ENCODE measurements at places on chromosomes 12 and 14. TPM values are rescaled to one million over a fixed set of nuclear protein-coding genes. Genes with fewer than 3 reads are reported as not detected.

NPAS3 gene
- not detected for polyA plus RNA-seq

- no peaks in the 10 kb centered on the region for H3K4me1 ChIP-seq
- no peak overlapping the region for H3K27ac ChIP-seq
- H3K27me3 ChIP-seq = no peaks in the 10 kb centered on the region
- DNase-seq = no peak
- H3K36me3 ChIP-seq = no peaks in the 10 kb centered on the region
- H3K4me3 ChIP-seq = no peak overlapping the region
Observed at GRCh38 chr14:43754838-43755237, 752.2 kb downstream of the FSCB start.

- H3K36me3 ChIP-seq = no peaks in the 10 kb centered on the region
- no peaks in the 10 kb centered on the region for H3K4me1 ChIP-seq
- H3K27me3 ChIP-seq = no peaks in the 10 kb centered on the region
- H3K27ac ChIP-seq = no peak overlapping the region
- no peak for DNase-seq
Observed at GRCh38 chr12:15494329-15495046, 172.2 kb downstream of the PTPRO start.

- H3K27ac ChIP-seq = no peak overlapping the region
- H3K27me3 ChIP-seq = no peaks in the 10 kb centered on the region
- H3K4me1 ChIP-seq = peaks cover 6% of the 10 kb centered on the region
- no peak for DNase-seq
- H3K36me3 ChIP-seq = no peaks in the 10 kb centered on the region
- no peak overlapping the region for H3K4me3 ChIP-seq
Observed at GRCh38 chr14:30518867-30519560, 39.9 kb upstream of the G2E3 start.

DNA sequence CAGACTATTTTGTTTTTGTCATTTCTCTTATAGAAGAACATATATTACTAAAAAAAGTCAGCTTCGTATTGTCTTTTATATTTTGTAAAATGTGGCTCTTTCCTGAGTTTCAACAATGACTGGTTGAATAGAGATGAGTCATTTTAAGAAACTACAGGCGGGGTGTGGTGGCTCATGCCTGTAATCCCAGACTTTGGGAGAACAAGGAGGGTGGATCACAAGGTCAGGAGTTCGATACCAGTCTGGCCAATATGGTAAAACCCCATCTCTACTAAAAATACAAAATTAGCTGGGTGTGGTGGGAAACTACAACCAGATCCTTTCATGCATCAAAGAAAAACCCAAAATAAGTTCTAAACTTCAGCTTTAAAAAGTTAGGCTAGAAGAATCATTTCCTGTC lies 28.8 kb downstream of the HECTD4 start:
- no peak for DNase-seq
- H3K27me3 ChIP-seq = no peaks in the 10 kb centered on the region
- no peak overlapping the region for H3K4me3 ChIP-seq
- H3K36me3 ChIP-seq = no peaks in the 10 kb centered on the region
- H3K4me1 ChIP-seq = peaks cover 3% of the 10 kb centered on the region

- no peak for DNase-seq
- no peak overlapping the region for H3K4me3 ChIP-seq
- H3K4me1 ChIP-seq = no peaks in the 10 kb centered on the region
Observed at GRCh38 chr14:48925184-48925583, 661.0 kb downstream of the RPS29 start.
